Mesenteric fat pad (tissue), 1 donor: ENCODE measurements at places on chromosomes 12 and 14. TPM values are rescaled to one million over a fixed set of nuclear protein-coding genes. Genes with fewer than 3 reads are reported as not detected.

TMEM253 gene
- total RNA-seq: 2.2 TPM

SIRT4 gene
- 1.6 TPM for total RNA-seq

LPAR5 gene
- 2.5 TPM for total RNA-seq

TAS2R14 gene
- total RNA-seq: 2.4 TPM

DNA sequence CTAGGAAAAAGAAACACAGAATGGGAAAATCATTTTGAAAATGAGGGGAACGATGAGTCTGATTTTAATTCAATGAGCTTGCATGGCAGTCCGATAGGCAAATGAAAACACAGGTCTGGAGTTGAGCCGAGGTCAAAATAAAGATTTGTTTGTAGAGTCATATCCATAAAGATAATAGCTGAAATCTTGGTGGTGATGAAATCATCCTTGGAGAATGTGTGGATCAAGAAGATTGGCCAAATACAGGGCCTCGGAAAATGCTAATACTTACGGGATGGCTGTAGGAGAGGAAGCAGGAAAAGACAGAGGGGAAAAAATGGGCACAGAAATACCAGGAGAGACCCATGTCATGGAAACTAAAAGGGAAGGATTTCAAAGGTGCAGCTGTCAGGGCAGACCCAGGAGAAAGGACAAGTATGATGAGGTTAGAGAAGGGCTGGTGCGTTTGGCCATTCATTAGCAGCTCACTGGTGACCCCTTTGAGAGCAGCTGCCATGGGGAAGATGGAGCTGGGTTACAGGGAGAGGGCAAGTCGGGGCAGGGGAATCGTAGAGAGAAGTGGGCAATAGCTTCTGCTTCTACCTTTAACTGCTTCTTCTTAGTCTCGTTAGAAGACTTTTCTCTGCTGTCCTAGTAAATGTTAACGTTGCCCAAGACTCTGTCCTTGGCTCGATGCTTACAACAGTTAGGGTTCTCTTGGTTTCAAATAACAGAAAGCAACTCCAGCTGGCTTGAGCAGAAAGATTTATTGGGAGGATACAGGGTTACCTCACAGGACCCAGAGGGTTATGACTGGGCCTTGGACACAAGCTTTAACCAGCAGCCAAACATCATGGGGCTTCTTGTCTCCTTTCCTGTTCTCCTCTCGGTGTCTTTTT lies 161.8 kb downstream of the EFCAB11 start:
- DNase-seq: no peak

DNA sequence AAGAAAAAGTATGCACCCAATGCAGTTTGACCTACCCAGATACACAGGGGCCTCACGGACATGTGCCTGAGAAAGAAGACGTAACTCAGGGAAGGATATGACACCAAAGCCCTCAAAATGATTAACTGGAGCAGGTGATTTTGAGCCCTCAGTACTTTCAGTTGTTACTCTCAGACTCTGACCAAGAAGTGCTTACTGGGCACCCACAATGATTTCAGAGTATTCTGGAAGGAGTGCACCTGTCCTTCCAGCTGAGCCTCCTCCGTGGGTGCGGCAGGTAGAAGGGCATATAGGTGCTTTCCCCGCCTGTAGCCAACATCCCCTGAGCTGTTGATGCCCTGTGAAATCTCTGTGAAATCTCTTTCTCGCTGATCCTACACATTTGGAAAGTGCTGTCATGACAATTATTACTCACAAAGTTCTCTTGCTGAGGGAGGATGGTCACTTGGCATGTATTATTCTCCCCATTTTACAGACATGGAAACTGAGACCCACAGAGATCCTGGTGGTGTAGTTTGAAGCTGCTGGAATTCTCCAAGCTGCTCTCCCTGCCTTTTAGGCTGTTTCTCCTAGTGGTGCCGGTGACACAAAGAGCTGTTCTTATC lies 154.3 kb upstream of the CCND2 start:
- DNase-seq: peak; percentile 1

- no peak for DNase-seq
These were observed 48.5 kb downstream of the NTF3 start for GRCh38 chr12:5480218-5480937.

- DNase-seq: peak; percentile 98
These were observed at the start of gene VCPKMT for GRCh38 chr14:50116181-50116956. VCPKMT (minus strand) TSS chr14:50116572; CDS start chr14:50116552, 20 bp downstream.

DNA sequence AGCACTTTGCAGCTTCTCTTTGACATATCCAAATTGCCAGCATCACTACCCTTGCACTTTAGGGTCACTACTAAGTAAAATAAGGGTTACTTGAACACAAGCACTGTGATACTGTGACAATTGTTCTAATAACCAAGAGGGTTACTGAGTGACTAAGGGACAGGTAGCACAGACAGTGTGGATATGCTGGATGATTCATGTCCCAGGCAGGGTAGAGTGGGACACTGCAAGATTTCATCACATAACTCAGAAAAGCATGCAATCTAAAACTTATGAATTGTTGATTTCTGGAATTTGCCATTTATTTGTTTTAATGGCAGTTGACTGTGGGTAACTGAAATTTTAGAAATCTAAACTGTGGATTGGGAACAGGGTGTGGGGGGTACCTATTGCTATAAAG lies 218.8 kb downstream of the KITLG start:
- DNase-seq: no peak

DNA sequence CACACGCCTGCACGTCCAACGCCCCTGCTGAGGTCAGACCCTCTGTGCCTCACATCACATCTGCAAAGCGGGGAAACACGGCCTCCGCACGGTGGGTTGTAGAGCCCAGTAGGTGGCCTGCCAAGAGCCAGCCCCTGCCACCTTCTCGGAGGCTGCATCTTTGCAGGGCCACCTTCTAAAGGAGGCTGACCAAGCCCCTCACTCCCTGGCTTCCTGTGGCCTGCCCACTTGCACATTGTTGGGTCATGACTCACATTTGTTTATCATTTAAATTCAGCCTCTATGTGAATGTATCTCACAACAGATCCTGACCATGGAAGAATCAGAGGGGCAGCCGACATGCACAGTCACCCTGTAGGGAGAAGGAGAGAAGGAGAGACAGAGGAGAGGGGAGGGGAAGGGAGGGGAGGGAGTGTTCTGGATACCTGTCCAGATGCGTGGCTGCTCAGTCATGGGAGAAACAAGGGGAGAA lies 319.5 kb upstream of the DIO3 start:
- DNase-seq: peak; percentile 55

GRCh38 chr12:51593539-51593938 lies 2.5 kb downstream of the SCN8A start:
- no peak for DNase-seq

- peak; percentile 97 for DNase-seq
These were observed at the start of gene PXN for GRCh38 chr12:120265473-120266179. PXN (minus strand) TSS chr12:120265730; CDS start chr12:120265629, 101 bp downstream.

DNA sequence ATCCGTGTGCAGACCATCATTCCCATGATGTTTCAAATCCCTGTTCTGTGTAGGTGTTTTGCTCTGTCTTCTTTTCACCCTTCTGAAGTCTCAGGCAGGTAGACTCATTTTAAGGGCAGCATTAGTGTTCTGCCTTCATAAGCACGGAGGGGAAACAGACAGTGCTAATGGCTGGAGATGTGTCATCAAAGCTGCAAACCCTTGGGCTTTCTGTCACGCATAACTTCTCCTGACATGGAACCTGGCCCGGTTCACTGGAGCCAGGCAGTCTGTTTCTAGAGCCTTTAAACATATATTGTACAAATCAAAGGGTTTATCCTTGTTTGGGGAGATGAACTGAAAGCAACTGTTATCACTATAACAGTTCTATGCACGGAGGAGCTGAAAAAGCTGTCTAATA lies 141.4 kb downstream of the TMEM132D start:
- DNase-seq: no peak

DNA sequence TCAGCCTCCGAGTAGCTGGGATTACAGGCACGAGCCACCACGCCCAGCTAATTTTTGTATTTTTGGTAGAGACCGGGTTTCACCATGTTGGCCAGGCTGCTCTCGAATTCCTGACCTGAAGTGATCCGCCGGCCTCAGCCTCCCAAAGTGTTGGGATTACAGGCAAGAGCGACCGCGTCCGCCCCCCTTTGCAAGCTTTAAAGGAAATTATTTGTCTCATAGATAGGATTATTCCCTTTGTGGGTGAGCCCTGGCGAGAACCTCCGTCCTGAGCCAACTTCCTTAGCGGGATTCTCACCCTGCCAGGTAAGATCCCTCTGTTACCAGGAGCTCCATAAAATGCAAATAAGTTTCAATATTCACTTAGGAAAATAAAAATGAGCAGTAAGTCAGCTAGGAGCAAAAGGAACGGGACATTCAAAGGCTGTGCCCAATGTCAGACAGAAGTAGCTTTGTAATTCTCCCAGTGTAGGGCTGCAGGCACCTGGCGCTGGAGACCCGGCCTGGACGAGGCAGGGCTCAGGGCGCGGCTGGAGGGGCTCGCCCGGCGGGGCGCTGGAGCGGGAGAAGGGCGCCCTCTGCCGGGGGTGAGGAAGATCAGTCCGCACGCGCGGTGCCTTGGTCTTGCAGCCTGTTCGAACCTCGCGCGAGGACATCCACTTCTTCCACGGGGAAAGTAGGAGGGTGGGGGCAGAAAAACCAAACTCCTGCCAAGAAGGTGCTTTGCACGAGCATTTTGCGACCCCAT lies 47.2 kb upstream of the PLXNC1 start:
- peak; percentile 93 for DNase-seq

GRCh38 chr12:124917135-124917840 lies 2.8 kb upstream of the UBC start:
- DNase-seq: peak; percentile 97
